ENCODE measurements at places on chromosomes 3 and 15. TPM values are rescaled to one million over a fixed set of nuclear protein-coding genes. Genes with fewer than 3 reads are reported as not detected.
A peak's percentile ranks its signal among the peaks of the same experiment; 100 is the strongest.

CADPS gene
- 1.1 TPM for total RNA-seq

FGF12 gene
- 3.2 TPM for total RNA-seq

GOLGA8T gene
- total RNA-seq, result 0.20 TPM

GABRA5 gene
- total RNA-seq, result not detected

SOX14 gene
- total RNA-seq, result not detected

- DNase-seq, result peak; percentile 12
Measured at GRCh38 chr15:99073008-99073717, 31.7 kb upstream of the SYNM start.

DNA sequence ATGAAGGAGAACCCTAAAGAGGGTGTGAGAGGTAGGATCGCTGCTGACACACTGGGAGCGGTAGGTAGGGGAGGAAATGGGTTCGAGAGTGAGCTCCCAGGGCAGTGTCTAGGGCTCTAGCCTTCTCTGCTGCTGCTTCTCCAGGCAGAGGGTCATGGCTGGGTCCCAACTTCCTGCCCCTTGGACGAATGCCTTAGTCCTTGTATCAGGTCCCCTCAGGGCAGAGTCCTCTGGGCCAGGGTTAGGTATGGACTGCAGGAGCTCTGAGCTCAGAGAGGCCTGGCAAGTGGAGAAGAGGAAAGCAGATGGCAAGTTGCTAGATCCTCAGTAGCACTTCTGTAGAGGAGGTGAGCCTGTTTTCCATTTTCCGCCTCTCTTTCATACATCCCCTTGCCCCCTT lies 2.9 kb downstream of the CORO2B start:
- DNase-seq, result no peak

DNA sequence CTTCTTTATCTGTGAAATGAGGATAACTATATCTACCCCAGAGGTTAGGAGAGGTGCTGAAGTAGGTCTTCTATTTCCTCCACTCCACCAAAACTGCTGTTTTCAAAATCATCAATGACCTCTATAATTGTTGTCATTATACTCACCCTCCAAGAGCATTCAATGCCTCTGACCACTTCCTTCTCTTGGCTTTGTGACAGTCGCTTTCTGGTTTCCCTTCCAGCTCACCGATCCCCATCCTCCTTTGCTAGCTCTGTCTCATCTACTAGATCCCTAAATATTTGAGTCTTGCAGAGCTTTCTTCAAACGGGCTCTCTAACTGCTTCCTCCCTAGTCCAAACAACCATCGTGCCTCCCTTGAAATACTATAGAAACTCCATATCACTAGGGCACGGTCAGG lies 153.5 kb downstream of the RPLP1 start:
- DNase-seq, result no peak

GRCh38 chr3:149443545-149443912 lies 31.0 kb upstream of the TM4SF4 start:
- DNase-seq, result no peak

GRCh38 chr15:40844696-40845030 lies 815 bp downstream of the SPINT1 start:
- DNase-seq, result peak; percentile 79

GRCh38 chr3:31543375-31543774 lies 10.7 kb downstream of the STT3B start:
- no peak for DNase-seq

GRCh38 chr3:186219211-186219638 lies 110.3 kb upstream of the ETV5 start:
- DNase-seq, result no peak

DNA sequence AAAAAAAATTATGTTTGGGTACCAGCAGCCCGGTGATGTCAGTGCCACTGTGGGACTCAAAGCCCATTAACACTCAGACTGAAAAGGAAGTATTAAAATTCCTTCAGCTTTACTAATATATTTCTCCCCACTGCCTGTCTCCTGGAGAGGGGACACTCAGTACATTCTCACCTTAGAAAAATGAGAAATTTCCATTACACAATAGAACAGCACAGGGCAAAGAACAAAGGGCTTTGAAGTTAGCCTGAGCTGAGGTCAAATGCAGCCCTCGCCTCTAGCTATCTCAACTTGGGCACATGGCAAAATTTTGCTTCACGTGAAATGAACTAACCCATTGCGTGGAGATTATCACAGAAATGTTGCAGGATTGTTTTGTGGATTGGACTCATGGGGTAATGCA lies 80.8 kb downstream of the RARB start:
- no peak for DNase-seq

DNA sequence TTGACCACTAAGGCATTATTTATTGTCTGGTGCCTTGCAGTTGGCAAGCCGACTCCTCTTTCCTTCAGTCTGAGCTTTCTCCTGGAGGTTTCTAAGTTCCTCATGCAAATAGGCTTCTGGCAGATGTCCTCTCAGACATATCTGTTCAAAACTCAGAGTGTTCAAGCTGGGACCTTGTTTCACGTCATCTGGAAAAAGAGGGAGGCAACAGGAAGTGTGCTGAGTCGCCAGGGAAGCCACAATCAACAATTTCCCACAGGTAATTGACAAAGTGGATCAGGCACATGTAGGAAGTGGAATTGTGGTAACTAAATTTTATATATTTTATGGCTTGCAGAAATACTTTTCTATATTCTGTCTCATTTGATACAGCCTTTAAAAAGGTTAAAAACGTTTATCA lies 14.6 kb downstream of the SCG5 start:
- no peak for DNase-seq

DNA sequence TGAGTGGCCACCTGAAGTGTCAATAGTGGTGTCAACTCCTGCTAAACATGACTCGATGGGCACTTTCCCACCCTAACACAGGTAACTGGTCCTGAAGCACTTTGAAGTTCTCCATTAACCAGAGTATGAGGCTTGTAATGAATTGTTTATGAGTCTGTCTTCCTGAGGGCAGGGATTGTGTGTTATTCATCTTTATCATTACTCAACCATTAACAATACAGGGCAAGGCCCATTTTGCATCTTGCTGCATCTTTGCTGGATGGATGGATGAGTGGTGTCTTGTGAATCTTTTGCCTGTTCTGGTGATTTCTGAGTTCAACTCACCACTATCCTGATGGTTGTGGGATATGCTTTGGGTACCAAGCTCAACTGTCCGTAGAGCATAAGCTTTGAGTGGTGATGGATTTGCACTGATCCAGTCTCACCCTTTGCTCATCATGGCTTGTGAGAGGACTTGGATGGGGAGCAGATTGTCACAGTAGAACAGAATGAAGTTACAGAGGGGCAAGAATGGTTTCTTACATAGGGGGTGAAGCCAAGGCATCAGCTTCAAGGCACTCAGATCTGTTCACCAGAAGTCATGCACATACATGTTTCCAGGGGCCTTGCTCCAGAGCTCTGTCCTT lies 22.3 kb upstream of the EPB42 start:
- DNase-seq, result no peak
